ENCODE measurements at places on chromosomes 4 and X.

GRCh38 chr4:33482773-33483172 lies 2761.5 kb downstream of the ARAP2 start:
- no peak for DNase-seq

GRCh38 chr4:183399616-183400015 lies 44.8 kb upstream of the CDKN2AIP start:
- no peak for DNase-seq

DNA sequence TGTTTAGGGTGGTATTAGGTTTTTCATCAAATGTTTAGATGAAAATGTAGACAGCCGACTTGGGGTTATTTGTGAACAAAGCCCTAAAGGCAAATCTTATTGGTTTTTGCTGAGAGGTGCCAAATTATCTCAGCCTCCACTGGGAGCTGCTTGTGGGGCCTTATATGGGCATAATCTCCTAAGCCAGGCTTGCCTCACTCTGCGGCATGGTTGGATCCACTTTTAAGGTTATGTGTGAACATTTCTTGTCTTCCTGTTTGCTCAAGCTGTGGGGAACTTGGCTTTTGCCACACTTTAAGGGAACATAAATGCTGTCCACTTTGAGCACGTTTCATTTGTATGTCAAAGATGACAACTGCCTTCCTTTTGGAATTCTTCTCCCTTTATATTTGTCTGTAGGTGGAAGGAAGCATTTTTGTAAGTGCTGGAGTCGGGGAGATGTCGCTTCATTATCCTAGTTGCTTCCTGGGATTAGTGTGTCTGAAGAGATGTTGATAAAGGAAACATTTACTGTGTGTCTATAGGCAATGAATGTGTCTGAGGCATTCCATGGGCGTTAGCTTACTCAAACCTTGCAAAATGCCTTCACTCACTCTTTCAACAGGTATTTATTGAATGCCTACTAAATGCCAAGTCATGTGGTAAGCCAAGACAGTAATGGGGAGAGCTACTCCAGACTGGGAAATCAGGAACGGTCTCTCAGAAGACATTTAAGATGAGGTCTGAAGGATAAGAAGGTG lies 78.3 kb downstream of the SLC9A6 start:
- no peak for DNase-seq

- no peak for DNase-seq
Measured at GRCh38 chrX:47958761-47959342, 44.9 kb downstream of the ZNF182 start.

- DNase-seq: no peak
Measured at GRCh38 chr4:7917669-7918068, 22.0 kb downstream of the AFAP1 start.
